ENCODE measurements at places on chromosomes 12 and 14. TPM values are rescaled to one million over a fixed set of nuclear protein-coding genes. Genes with fewer than 3 reads are reported as not detected.

Gene CLEC2D
- total RNA-seq, result 4.1 TPM

Gene LALBA
- total RNA-seq, result not detected

Gene SRRM4
- total RNA-seq, result not detected

Gene SCNN1A
- 0.85 TPM for total RNA-seq

Gene AMN
- total RNA-seq, result 0.16 TPM

Data from hair follicle dermal papilla cell (primary cell).